ENCODE measurements at places on chromosomes 12 and 14.
A peak's percentile ranks its signal among the peaks of the same experiment; 100 is the strongest.

GRCh38 chr14:77375973-77376770 lies 722 bp downstream of the TMED8 start:
- DNase-seq: peak; percentile 14

- DNase-seq: no peak
These were observed 76.5 kb downstream of the TRMT5 start for GRCh38 chr14:60904381-60904780.

DNA sequence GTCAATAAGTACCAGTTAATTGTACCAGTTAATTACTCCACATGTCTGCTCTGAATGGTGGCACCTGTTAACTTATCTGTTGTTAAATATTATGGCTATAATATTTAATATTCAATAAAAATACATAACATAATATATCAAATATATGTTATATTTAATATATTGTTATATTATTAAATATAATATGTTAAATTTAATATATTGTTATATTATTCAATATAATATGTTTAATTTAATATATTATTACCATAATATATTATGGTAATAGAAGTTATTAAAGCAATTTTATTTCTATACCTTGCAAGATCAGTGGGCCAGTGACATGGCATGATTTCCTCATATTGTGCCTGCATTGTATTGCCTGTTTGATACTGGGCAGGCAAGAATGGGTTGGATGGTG lies 98.4 kb downstream of the TBC1D30 start:
- no peak for DNase-seq

DNA sequence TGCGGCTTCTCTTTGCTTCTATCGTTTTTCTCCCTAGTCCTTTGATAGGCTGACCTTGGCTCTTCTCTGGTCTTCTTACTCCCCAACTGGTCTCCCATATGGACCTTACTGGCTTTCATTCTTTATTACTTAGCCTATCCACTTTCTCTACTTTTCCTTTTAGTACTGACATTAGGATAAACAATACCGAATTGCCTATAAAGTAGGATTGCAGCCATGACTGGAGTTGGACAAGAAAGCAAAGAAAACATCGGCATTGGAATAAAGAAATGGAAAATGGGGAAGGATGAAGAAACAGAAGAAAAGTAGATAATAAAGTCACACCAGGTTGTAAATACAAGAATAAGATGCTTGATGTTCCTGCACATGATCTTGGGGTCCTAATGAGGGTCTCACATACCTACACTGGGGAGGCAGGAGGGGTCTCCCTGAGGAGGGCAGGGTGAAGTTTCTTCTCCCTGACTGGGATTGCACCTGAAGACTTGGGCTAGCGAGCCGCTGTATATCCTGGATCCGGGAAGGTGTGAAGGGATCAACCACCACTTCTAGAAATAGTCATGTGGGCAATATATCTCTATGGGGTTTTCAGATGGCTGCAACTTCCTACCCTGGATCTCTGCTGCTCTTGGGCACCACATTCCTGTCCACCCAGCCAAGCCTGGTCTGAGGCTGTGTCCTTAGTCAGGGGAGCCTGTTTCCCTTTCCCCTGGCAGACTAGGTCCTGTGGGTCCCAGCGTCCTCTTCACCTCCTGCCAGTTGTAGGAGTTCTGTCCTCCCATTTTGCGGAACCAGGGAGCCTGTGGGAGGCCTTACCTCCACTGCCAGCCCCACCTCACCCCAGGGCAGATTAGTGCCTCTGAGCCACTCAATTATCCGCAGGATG lies 13.1 kb downstream of the NKX2-1 start:
- DNase-seq: no peak

DNA sequence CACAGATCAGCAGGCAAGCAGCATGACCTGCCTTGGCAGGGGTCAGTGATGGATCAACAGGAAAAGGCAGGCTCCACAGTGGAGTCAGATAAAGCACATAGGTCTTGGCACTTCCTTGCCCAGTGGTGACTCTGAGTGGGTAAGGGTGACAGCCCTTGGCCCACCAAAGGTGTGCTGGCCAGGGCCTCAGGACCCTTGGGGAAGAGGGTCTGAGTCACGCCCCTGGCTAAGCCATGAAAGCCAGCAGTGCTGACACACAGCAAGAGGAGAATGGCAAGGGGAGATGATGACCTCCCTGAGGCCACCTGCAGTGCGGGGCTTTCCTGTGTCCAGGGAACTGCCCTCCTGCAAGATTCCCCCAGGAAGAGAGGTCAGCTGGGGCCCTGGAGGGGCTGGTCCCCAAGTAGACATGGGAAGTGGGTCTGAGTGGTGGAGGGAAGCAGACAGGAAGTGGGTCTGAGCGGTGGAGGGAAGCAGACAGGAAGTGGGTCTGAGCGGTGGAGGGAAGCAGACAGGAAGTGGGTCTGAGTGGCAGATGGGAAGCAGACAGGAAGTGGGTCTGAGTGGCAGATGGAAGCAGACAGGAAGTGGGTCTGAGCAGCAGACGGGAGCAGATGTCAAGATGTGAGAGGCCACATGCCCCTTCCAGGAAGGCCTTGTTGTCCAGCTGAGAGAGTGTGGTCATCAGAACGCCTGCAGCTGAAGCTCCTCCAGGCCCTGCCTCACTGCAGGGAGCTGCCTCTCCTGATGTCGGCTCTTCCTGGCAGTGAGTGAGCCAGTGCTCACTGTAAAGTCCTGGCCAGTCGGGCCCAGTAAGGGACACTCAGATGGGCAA lies 34.8 kb downstream of the DIO3 start:
- DNase-seq: peak; percentile 14

DNA sequence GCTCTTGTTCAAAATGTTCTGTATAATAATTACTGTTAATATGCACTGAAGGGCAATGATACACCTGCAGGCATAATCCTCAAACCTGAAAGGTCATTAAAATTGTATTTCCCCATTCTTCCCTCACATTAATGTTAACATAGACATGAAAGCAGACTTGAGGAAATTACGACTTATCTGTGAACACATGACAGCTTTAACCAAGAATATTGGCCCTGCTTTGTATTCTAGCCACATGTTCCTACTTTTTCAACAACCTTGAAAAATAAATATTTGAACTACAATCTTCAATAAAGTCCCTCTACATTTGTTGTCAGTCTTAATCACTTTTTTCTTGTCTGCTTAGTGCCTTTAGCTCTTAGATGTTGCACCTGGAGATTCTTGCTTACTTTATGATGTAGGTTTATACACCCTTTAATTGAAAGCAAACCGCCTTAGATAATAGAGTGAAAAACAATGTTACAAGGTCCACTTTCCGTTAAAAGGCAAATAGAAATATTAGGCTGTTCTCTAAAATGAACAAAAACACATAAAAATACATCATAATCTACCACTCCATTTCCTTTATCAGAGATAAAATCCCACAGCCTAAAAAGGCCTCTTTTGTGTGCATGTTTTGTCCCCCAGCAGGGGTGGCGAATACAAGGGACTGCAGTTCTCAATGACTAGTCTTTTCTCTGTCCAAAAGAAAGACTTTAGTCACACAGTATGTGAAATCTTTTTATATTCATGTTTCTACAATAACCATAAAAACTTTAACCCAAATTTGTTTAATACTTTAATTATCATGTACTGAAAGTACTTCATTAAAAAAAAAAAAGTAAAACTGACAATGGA lies 55.9 kb downstream of the ZFC3H1 start:
- DNase-seq: no peak

DNA sequence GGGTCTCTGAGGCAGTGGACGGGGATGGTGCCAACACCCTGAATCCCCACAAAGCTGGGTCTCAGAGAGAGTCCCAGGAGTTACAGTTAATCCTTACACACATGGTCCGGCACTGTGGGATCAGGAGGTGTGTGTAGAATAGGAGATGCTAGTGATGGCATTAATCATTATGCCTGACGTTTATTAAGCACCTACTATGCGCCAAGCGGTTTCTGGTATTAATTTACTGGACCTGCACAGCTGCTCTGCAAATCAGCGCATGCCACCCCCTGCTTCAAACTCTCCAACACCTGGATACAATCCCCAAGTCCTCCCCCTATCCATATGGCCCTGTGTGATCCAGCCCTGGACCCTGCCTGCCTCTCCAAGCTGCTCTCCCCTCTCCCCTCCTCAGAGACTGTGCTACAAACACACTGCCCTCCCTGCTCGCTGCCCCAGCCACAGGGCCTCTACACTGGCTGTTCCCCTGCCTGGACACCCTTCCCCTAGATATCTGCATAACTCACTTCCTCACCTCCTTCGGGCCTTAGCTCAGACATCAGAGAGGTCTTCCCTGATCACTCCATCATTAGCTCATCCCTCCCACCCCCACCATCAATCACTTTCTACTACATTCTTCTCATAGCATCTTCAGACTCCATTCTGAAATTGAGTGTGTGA lies 86.0 kb downstream of the RFLNA start:
- DNase-seq: no peak

DNA sequence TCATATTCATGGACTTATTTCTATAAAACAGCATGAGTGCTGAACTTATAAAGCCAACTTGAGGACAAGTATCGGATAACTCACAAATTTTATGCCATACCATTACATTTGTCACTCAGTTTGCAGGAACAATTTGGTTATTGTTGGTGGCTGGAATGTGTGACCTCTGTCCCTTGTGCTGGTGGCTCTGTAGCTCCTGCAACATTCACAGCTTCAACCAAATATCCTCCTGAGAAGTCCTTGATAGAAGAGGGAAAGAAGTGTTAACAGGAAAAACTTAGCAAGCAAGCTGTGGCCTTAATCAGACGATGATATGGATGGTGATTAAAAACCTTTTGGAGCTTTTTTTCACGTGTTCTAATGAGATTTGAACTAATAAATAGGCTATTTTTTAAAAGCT lies 61.0 kb upstream of the DNM1L start:
- DNase-seq: no peak

- DNase-seq: no peak
These were observed 30.4 kb upstream of the TMEM132C start for GRCh38 chr12:128236525-128236924.

DNA sequence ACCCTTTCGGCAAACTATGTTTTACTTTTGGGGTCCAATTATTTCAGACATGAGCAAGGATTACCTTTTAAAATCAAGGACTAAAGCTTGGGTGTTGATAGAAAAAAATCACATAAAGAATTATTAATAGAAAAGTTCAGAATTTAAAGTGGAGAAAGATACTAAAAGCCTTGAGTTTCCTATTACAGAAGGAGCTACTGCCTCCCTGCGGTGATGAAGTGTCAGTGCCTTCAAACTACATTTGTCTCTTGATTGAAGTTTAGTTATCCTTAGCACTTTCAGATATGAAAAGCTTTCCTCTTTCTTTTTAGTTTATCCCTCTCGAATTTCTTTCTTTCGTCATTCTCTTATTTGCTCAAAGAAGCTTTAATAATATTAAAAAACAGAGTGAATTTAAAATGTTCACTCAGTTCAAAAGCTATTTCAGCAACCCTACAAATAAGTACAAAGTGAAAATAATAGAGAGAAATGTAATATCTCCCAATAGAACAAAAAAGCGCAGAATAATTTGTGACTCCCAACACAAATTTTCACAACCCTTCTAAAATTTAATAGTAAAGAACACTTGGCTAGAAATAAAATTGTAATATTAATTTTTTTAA lies 87.6 kb downstream of the SEC23A start:
- DNase-seq: no peak

- no peak for DNase-seq
These were observed 69.5 kb downstream of the ACSS3 start for GRCh38 chr12:81147292-81147919.

GRCh38 chr12:19499030-19499429 lies 59.7 kb downstream of the AEBP2 start:
- DNase-seq: no peak

- DNase-seq: no peak
These were observed 7.4 kb upstream of the AMIGO2 start for GRCh38 chr12:47087088-47087688.

DNA sequence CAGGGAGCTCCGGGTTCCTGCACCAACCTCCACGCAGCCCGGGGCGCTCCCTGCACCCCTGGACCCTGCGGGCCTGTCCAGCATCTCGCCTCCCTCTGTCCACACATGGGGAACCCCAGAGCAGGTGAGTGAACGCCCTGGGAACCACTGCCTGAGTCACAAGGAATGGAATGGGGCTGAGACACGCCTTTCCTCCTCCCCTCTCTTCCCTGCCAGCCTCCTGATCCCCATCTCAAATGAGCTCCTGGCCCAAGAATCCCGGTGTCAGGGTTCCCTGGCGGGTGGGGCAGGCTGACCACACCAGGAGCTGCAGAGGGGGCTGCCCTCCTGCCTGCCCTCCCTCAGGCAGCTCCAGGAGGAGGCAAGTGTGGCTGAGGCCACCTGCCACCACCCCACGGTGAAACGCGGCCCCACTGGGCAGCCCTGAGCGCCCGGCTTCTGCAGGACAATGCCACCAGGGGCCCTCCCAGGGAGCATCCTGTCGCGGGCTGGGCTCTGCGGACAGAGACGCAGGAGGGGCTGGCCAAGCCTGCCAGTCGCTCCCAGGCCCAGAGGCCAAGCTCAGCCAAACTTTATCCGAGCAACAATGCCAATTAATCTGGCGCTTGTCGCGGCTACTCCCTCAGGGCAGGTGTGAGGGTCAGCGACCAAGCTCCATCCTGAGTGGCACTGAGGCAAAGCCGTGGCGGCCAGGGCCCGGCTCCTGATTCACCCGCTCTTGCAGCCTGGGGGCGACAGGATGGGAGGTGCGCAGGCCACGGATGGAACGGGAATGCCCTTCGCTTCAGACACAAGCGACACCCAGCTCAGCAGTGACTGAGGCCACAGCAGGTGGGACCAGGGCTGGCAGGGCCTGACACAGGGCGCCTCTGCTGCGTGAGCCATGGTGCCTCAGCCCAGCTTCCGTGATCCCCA lies 44.3 kb downstream of the GALNT9 start:
- DNase-seq: no peak

DNA sequence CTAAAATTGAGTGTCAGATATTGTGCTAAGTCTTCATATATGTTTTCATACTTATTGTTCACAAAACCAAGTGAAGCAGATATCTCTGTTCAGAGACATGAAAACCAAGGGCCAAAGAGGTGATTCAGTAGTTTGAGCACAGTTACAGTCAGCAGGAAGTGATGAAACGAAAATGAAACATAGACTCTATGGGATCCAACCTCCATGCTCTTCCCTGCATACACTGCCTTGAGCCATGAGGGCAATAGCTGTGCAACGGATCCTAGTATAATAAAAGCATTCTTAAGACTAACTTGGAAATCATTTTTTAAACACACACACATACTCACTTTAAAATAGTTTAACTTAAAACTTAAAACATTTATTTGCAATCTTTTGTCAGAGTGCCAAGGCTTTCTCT lies 27.9 kb downstream of the ESR2 start:
- DNase-seq: no peak
